Activated CD4-positive, alpha-beta memory T cell treated with anti-CD3 and anti-CD28 coated beads, Interleukin-2, amount 10 ng/mL, durations not matched to agents 7 days and 5 days (primary cell): ENCODE measurements at places on chromosomes 12 and 14. TPM values are rescaled to one million over a fixed set of nuclear protein-coding genes. Genes with fewer than 3 reads are reported as not detected.

The ESRRB gene
- total RNA-seq = 0.05 TPM

The CCDC184 gene
- total RNA-seq = 0.63 TPM

The TMEM253 gene
- not detected for total RNA-seq

The ATXN3 gene
- total RNA-seq = 29.3 TPM

- no peak for DNase-seq
These were observed 29.2 kb downstream of the ATF7 start for GRCh38 chr12:53596920-53597363.

GRCh38 chr12:124849382-124849781 is 14.3 kb downstream of the SCARB1 start:
- no peak for DNase-seq

GRCh38 chr14:93906341-93907329 is 20.5 kb upstream of the FAM181A start:
- peak; percentile 77 for DNase-seq

- no peak for DNase-seq
These were observed 25.4 kb downstream of the CCDC85C start for GRCh38 chr14:99578541-99579101.

GRCh38 chr14:59931237-59931636 is 11.3 kb downstream of the LRRC9 start:
- DNase-seq = no peak
